ENCODE measurements at places on chromosomes 5 and 9. TPM values are rescaled to one million over a fixed set of nuclear protein-coding genes. Genes with fewer than 3 reads are reported as not detected.

SCGB3A2 gene
- polyA plus RNA-seq, result not detected

SPINK13 gene
- polyA plus RNA-seq, result not detected

ZFR gene
- polyA plus RNA-seq, result 92.8 TPM

FAXDC2 gene
- 49.5 TPM for polyA plus RNA-seq

LECT2 gene
- not detected for polyA plus RNA-seq

C5orf58 gene
- not detected for polyA plus RNA-seq

ICE1 gene
- polyA plus RNA-seq, result 9.1 TPM

ACTBL2 gene
- polyA plus RNA-seq, result not detected

TTC23L gene
- polyA plus RNA-seq, result 0.54 TPM

PFN3 gene
- polyA plus RNA-seq, result not detected

DIRAS2 gene
- not detected for polyA plus RNA-seq

ADAMTS12 gene
- under 0.01 TPM for polyA plus RNA-seq
